ENCODE measurements at places on chromosomes 2 and 18. TPM values are rescaled to one million over a fixed set of nuclear protein-coding genes. Genes with fewer than 3 reads are reported as not detected.

LRRTM4 gene
- not detected for total RNA-seq

POTEI gene
- total RNA-seq: 0.01 TPM

COL4A3 gene
- 0.60 TPM for total RNA-seq

AFF3 gene
- total RNA-seq: 0.02 TPM

LYG1 gene
- total RNA-seq: 1.7 TPM

COLEC12 gene
- total RNA-seq: 0.06 TPM

CXXC1 gene
- total RNA-seq: 40.7 TPM

PLA2R1 gene
- total RNA-seq: 2.1 TPM

OR6B2 gene
- total RNA-seq: not detected

SCN7A gene
- total RNA-seq: not detected

C2orf80 gene
- not detected for total RNA-seq

GAREM2 gene
- 7.4 TPM for total RNA-seq

C1GALT1C1L gene
- total RNA-seq: 2.6 TPM

AKAIN1 gene
- not detected for total RNA-seq

ECEL1 gene
- 0.23 TPM for total RNA-seq

LRRC30 gene
- total RNA-seq: not detected

NXPH2 gene
- not detected for total RNA-seq

DCTN1 gene
- total RNA-seq: 141 TPM

GPR45 gene
- total RNA-seq: not detected

UPP2 gene
- not detected for total RNA-seq

RBM44 gene
- 0.16 TPM for total RNA-seq

CNDP1 gene
- total RNA-seq: not detected

LIPG gene
- total RNA-seq: 0.24 TPM

RTP5 gene
- total RNA-seq: not detected

GPR75 gene
- 1.2 TPM for total RNA-seq

C2orf76 gene
- total RNA-seq: 10.6 TPM

XPO1 gene
- total RNA-seq: 126 TPM

TEKT4 gene
- not detected for total RNA-seq

SERPINB3 gene
- total RNA-seq: 0.06 TPM

ARHGAP28 gene
- total RNA-seq: not detected

ATP8B1 gene
- 5.5 TPM for total RNA-seq

Data from A549 treated with AZD2906 at 1 μM for 4 hours (cell line).